ENCODE measurements at places on chromosomes 6 and 20. TPM values are rescaled to one million over a fixed set of nuclear protein-coding genes. Genes with fewer than 3 reads are reported as not detected.

GRCh38 chr6:4645713-4646360, 130.4 kb upstream of the CDYL start:
- DNase-seq = no peak
- no peak overlapping the region for H3K27ac ChIP-seq
- no peaks in the 10 kb centered on the region for H3K4me1 ChIP-seq
- peaks cover 10% of the 10 kb centered on the region for H3K27me3 ChIP-seq

DNA sequence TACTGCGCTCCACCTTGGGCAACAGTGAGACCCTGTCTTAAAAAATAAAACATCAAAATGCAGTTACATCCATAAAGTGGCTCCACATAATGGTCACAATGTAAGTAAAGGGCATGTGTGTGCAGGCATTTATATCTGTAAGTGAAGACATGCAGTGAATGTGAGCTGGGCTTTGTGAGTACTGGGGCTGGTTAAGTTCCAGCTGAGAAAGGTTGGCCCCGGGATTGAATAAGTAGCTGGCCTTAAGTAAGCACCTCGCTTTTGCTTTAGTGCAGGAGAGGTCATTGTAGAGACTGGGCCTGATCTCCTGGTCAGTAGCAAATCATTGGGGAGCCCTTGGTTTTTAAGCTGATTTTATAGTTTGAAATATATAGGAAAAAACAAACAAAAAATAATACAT, 8.0 kb downstream of the QKI start:
- H3K4me3 ChIP-seq = no peak overlapping the region
- no peaks in the 10 kb centered on the region for H3K36me3 ChIP-seq
- H3K27me3 ChIP-seq = no peaks in the 10 kb centered on the region
- H3K4me1 ChIP-seq = peaks cover 43% of the 10 kb centered on the region

MRPL2 gene
- 27.8 TPM for total RNA-seq

ARMH2 gene
- total RNA-seq = not detected

KCNK17 gene
- total RNA-seq = 1.1 TPM

- H3K27ac ChIP-seq = no peak overlapping the region
- H3K4me1 ChIP-seq = no peaks in the 10 kb centered on the region
- no peak overlapping the region for H3K4me3 ChIP-seq
These were observed 79.0 kb downstream of the NRSN1 start for GRCh38 chr6:24205020-24205492.

- no peaks in the 10 kb centered on the region for H3K36me3 ChIP-seq
- H3K4me3 ChIP-seq = no peak overlapping the region
- no peaks in the 10 kb centered on the region for H3K27me3 ChIP-seq
- no peaks in the 10 kb centered on the region for H3K4me1 ChIP-seq
These were observed 168.9 kb upstream of the UST start for GRCh38 chr6:148577687-148578488.

DNA sequence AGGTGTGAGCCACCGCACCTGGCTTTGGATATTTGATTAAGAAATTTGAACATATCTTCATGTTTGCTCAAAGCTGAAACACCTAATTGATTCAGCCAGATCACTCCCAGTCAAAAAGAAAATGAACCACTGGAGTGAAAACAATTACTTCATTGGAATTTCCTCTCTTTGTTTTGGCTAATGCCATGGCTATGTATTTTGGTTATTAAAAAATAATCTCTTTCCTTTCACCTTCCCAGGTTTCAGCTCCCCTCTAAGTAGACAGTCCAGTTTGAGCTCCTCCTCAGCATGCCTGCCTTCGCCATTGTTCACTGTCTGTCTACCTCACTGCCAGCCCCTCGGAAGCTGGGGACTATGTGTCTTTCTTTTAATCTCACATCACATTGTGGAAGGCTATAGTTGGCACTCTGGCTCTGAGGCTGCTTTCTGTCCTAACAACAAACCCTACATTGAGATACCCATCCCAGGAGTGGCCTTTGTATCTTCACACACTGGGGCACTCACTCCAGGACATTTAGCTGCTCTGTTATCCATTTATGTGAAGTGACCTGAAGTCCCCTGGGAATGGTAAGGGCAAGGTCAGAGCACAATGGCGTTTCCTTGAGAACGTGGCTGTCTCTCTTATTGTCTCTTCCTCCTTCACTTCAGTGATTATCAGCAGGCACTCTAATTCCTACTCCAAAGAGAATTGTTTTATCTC, 764.0 kb upstream of the CITED2 start:
- no peaks in the 10 kb centered on the region for H3K4me1 ChIP-seq
- no peaks in the 10 kb centered on the region for H3K27me3 ChIP-seq
- no peak overlapping the region for H3K27ac ChIP-seq
- DNase-seq = no peak
- no peaks in the 10 kb centered on the region for H3K36me3 ChIP-seq

DNA sequence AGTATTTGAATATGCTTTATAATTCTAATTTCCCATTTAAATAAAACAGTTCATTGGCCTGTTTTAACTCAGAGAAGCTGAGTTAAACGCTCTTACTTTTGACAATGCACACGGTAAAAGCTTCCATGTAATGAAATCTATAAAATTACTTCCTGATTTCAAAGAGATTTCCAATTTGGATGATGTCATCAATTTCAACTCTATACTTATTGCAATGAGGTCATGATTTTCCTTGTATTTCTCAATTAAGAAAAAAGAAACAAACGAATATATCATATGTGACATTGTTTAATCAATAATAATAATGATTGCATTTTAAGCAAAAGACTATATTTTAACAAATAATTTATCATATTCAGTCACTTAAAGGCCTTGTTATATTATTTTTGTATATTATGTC, 926.1 kb upstream of the MANEA start:
- H3K27ac ChIP-seq = no peak overlapping the region
- no peaks in the 10 kb centered on the region for H3K27me3 ChIP-seq
- DNase-seq = no peak
- H3K4me3 ChIP-seq = no peak overlapping the region

- no peaks in the 10 kb centered on the region for H3K4me1 ChIP-seq
- peak; percentile 58 for DNase-seq
- peak overlapping the region; percentile 42 for H3K4me3 ChIP-seq
- no peaks in the 10 kb centered on the region for H3K36me3 ChIP-seq
- no peaks in the 10 kb centered on the region for H3K27me3 ChIP-seq
These were observed 688.4 kb downstream of the HTR1B start for GRCh38 chr6:76774781-76775384.
